Stimulated activated CD8-positive, alpha-beta memory T cell treated with anti-CD3 and anti-CD28 coated beads, Interleukin-7, amount 100 ng/mL, for 1 hour (primary cell): ENCODE measurements at places on chromosomes 2 and 18.

- no peak for DNase-seq
Observed at GRCh38 chr2:161913865-161914264, 160.2 kb downstream of the DPP4 start.

GRCh38 chr2:170733798-170734600 is 18.9 kb downstream of the SP5 start:
- DNase-seq = no peak

DNA sequence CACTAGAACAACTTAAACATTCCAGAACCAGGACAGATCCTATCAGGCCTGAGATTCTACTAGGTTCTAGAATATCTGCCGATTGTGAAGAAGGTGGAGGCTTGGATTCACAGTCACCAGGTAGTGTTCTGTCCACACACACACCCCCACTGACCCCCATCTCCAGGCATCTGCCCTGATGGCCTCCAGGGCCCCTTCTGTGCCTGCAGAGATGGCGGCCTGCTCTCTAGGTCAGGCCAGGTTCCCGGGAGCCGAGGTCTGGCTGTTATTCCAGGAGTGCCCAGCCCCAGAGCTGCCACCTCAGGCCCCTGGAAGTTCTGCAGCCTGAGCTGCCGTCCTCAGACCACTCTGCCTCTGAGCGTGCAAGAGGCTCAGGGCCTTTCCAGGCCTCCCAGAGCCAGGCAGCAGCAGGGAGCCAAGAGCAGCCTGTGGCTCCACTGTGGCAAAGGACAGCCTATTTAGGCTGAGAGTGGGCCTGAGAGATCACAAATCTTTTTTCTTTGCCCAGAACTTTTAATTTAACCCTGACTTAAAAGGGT is 96.2 kb upstream of the ASAP2 start:
- DNase-seq = no peak

- DNase-seq = no peak
Observed at GRCh38 chr2:133908171-133908570, 339.9 kb upstream of the NCKAP5 start.

DNA sequence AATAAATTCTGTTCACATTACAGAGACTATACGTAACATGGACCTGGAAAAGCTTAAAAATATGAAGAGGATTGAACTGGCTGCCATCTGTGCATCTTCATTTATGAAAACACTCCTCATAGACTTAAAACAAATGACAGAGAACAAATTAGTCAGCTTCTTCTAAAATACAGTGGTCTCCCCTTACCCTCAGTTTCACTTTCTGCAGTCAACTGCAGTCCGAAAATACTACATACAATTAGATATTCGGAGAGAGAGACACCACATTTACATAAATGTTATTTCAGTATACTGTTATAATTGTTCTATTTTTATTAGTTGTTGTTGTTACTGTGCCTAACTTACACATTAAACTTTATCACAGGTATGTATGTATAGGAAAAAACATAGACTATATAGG is 6.5 kb downstream of the RNF103 start:
- DNase-seq = no peak

GRCh38 chr18:34970106-34970505 is 71.1 kb upstream of the MAPRE2 start:
- no peak for DNase-seq
